Aorta (tissue), 5 donors: ENCODE measurements at places on chromosomes 12 and 14. TPM values are rescaled to one million over a fixed set of nuclear protein-coding genes. Genes with fewer than 3 reads are reported as not detected.

- H3K27ac ChIP-seq: no peak overlapping the region
- no peak for DNase-seq
- no peaks in the 10 kb centered on the region for H3K36me3 ChIP-seq
- no peaks in the 10 kb centered on the region for H3K27me3 ChIP-seq
- no peaks in the 10 kb centered on the region for H3K4me1 ChIP-seq
- no peak overlapping the region for H3K4me3 ChIP-seq
Observed at GRCh38 chr12:33639975-33640374, 200.4 kb upstream of the SYT10 start.

GRCh38 chr12:110262442-110263388, 18.3 kb upstream of the ATP2A2 start:
- no peaks in the 10 kb centered on the region for H3K36me3 ChIP-seq
- H3K27ac ChIP-seq: no peak overlapping the region
- no peak overlapping the region for H3K4me3 ChIP-seq
- H3K27me3 ChIP-seq: no peaks in the 10 kb centered on the region
- no peak for DNase-seq
- no peaks in the 10 kb centered on the region for H3K4me1 ChIP-seq

GRCh38 chr14:44131861-44132260, 375.2 kb downstream of the FSCB start:
- H3K36me3 ChIP-seq: no peaks in the 10 kb centered on the region
- DNase-seq: no peak
- H3K4me3 ChIP-seq: no peak overlapping the region
- no peaks in the 10 kb centered on the region for H3K4me1 ChIP-seq

- H3K36me3 ChIP-seq: no peaks in the 10 kb centered on the region
- H3K4me1 ChIP-seq: no peaks in the 10 kb centered on the region
- H3K27ac ChIP-seq: no peak overlapping the region
Observed at GRCh38 chr12:132614029-132614428, 3.6 kb upstream of the LRCOL1 start.

DNA sequence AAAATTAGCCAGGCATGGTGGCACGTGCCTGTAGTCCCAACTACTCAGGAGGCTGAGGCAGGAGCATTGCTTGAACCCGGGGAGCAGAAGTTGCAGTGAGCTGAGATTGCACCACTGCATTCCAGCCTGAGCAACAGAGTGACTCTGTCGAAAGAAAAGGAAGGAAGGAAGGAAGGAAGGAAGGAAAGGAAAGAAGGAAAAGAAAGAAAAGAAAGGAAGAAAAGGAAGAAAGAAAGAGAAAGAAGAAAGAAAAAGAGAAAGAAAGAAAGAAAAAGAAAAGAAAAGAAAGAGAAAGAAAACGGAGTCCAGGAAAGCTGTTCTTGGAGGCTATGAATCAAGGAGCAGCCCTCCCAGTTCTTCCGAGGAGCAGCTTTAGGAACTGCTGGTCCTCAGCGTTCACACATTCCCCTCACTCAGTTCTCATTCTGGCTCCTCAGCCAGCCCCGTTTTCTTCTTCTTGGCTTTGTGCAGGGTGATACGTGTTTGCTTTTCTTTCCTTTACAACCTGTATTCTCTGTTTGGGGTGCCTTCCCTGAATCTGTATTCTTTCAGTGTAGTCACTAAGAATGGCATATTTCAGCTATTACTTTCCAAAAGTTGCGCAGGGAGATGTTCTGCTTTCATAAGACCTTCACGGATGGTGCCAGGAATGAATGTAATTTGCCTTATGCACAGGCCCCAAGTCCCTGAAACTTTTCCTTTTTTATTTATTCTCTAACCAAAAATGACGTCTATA, 12.2 kb downstream of the FBXL14 start:
- H3K4me3 ChIP-seq: no peak overlapping the region
- no peaks in the 10 kb centered on the region for H3K4me1 ChIP-seq
- no peaks in the 10 kb centered on the region for H3K27me3 ChIP-seq
- H3K27ac ChIP-seq: no peak overlapping the region
- DNase-seq: no peak

CLEC2B gene
- polyA plus RNA-seq: 10.9 TPM

AKAP3 gene
- 0.50 TPM for polyA plus RNA-seq

GRCh38 chr14:55488204-55488603, 47.8 kb upstream of the TBPL2 start:
- no peaks in the 10 kb centered on the region for H3K36me3 ChIP-seq
- no peak for DNase-seq
- no peaks in the 10 kb centered on the region for H3K27me3 ChIP-seq
- no peak overlapping the region for H3K27ac ChIP-seq

DNA sequence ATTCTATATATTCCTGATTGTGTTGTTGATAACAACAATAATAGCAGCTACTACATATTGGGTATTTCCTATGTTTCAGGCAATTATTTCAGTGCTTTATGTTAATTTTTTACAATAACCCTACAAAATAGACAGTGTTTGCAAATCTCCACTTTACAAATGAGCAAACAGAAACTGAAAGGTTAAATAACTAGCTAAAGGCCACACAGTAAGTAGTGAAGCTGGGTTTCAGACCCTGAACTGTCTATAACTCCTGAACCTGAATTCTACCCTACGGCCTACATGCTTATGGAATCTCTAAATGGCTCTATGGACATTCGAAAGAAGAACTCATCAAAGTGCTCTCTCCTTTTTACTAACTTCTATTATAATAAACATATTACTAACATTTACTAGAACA, 19.7 kb upstream of the NUDT4 start:
- H3K4me3 ChIP-seq: no peak overlapping the region
- no peak overlapping the region for H3K27ac ChIP-seq
- DNase-seq: no peak

- no peaks in the 10 kb centered on the region for H3K4me1 ChIP-seq
- H3K27me3 ChIP-seq: no peaks in the 10 kb centered on the region
- no peaks in the 10 kb centered on the region for H3K36me3 ChIP-seq
Observed at GRCh38 chr12:989751-990660, 1.0 kb upstream of the ERC1 start.
